ENCODE measurements at places on chromosomes 6 and 20.

GRCh38 chr6:14000901-14001300 is 76.1 kb downstream of the RNF182 start:
- DNase-seq: no peak

DNA sequence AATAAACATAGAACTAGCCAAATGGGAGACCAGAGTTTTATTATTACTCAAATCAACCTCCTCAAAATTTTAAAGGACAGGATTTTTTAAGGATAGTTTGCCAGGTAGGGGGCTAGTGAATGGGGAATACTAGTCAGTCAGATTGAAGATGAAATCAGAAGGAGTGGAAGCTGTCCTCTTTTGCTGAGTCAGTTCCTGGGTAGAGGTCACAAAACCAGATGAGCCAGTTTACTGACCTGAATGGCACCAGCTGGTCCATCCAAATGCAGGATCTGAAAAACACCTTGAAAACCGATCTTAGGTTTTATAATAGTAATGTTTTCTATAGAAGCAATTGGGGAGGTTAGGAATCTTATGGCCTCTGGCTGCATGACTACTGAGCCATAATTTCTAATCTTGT is 558.2 kb downstream of the PKHD1 start:
- no peak for DNase-seq

- no peak for DNase-seq
Measured at GRCh38 chr6:113616701-113617274, 240.4 kb upstream of the MARCKS start.

DNA sequence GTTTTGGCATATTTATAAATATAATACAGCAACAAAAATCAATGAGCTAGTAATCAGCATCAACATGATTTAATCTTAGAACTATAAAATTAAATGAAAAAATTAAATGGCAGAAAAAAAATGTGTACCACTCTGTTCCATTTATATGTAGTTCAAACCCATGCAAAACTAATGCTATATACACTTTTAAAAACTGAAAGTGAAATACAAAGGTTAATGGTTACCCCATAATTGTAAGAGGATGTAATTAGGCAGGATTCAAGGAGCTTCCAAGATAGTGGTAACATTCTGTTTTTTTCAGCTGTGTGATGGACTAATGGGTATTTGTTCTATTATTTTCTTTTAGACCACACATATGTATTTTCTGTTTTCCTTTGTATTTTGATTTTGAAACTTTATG is 492.1 kb downstream of the UTRN start:
- DNase-seq: no peak

DNA sequence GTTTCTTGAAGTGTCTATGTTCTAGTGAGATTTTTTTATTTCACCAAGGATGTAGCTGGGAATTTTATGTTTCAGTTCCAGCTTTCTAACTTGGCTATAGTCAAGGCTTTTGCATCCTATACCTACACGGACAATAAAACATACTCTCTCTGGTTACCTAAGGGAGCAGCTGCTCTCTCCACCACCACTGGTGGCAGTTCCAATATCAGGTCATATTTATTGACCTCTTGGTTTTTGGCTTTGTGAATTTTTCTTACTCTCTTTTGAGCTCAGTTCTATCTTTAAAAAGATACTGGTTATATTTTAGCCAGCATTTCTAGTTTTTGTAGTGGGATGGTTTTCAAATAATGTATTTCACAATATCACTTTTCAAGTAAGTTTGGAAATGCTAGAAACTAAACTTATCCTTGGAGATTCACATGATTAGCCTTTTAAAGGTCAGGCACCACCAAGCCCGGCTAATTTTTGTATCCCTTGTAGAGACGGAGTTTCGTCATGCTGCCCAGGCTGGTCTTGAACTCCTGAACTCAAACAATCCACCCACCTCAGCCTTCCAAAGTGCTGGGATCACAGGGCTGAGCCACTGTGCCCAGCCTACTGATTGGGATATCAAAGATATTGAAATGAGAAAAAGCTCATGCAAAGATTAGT is 34.7 kb upstream of the HAO1 start:
- no peak for DNase-seq
